ENCODE measurements at places on chromosomes 13 and 19.

GRCh38 chr19:2978772-2979171, 1.4 kb downstream of the TLE6 start:
- DNase-seq, result no peak

DNA sequence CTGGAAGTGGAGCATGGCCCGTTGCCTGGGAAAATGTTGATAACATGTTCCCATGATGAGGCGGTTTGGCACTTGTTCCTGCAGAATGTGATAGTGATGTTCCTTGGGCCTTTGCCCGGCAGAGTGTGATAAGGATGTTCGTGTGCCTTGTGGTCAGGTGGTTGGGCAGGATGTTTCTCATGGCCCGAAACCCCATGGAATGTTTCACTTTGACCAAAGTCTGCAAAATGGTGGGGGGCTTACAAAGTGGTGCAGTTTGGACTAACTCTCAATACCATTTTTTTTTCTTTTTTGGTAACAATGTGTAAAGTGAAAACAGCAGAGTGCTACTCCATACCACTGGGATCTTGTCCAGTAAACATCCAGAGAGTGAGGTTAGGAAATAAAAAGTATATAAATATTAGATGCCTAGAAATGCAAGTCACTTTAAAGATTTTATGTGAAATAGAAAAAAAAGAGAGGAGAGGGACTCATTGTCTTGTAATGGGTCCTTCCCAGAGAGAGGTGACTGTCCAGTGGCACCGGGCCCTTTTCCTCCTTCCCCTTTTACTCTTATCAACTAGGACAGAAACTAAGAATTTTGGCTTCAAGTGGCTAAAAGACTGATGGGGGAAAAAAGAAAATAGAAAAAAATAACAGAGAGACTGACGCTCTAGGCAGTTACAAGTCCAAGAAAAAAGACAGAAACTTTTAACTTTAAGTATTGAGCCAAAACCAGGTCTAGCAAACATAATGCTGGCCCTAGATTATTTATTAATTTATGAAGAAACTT, 5.7 kb downstream of the FPR3 start:
- peak; percentile 84 for DNase-seq

- DNase-seq, result peak; percentile 52
Measured at GRCh38 chr19:10412257-10412977, 7.9 kb upstream of the PDE4A start.

DNA sequence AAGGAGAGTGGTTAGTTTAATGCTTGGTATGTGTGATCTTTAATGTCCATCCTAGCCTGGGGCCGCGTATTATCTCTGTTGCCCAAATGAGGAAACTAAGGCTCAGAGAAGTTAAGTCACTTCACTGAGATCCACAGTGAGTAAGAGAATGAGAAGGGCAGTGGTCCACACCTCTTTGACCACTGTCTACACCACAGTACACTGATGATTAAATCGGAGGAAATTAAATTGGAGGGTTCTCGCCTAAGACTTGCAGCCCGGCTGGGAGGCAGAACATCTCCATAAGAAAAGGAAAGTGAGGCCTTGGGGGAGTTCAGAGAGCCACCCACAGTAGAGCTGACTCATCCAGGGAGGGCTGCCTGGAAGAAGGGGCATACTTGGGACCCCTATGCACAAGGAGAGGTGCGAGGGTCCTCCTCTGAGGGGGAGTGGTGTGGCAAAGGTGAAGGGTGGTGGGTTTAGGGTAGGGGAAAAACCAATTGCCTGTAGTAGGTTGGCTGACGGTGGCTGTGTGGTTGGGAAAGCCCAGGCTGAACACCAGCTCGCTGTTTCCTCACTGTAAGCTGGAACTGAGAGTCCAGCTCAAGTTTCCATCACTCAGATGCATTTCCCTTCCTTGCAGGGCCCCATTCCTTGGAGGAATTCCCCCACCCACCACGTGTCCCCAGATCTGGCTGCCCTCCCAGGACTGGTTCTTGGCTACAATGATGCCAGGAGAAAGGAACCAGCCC, 15.0 kb upstream of the DHRS12 start:
- no peak for DNase-seq

GRCh38 chr13:111398196-111398595, 77.8 kb downstream of the TEX29 start:
- DNase-seq, result no peak

- DNase-seq, result no peak
Measured at GRCh38 chr13:85974608-85975366, 175.6 kb upstream of the SLITRK6 start.

DNA sequence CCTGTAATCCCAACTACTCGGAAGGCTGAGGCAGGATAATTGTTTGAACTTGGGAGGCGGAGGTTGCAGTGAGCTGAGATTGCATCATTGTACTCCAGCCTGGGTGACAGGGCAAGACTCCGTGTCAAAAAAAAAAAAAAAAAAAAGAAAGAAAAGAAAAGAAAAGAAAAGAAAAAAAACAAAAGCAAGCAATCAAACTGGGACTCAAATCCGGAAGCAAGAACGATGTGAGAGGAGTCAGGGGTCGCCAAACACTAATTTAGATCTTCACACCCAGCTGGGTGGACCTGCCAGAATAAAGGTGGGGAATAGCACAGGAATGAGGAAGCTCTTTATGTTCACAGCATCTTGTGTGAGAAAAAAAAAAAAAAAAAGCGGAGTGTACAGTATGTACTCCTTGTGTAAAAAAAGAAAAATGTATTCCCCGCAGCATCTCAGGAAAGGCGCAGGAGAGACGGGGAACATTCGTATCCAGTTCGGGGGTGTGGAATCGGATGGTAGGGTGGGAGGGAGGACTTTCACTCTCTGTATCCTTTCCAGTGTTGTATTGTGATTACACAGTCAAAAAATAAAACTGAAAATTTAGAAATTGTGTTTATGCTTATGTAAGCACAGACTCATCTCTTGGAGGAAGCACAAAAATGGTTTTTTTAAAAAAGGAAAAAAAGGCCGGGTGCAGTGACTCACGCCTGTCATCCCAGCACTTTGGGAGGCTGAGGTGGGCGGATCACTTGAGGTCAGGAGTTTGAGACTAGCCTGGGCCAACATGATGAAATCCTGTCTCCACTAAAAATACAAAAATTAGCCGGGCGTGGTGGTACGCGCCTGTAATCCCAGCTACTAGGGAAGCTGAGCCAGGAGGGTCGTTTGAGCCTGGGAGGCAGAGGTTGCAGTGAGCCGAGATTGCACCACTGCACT, 7.6 kb downstream of the DNAJB1 start:
- DNase-seq, result no peak

DNA sequence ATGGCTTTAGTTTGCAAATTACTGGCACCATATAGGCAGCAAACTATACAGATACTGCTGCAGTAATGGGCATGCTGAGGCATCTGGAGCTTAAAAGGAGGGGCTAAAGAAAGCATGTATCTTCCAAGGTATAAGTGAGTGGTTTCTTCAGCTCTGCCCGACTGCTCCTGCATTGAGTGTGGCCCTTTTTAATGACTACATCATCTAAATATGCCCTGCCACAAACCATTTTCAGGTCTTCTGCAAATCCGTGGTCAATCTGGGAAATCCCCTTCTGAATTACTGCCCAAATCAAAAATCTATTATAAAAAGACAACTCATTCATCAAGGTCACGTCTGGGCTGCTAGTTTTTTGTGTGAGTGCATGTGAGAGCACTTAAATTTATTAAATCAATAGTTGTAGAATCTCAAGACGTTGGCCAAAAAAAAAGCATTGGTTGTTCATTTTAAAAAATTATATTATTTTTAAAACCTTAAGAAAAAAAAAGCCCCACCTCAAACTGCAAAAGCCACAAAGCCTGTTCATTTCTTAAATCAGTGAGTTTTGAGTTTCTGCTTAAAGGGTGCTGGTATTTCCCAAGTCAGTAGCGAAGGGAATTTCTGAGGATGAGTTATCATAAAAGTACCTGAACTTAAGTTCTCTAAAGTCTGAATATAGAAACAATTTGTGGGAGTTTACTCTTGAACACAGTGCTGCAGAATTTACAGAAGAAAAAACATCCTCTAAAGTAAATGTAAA, 16.3 kb downstream of the LCP1 start:
- no peak for DNase-seq

GRCh38 chr19:48444129-48444935, 1.5 kb upstream of the GRWD1 start:
- no peak for DNase-seq

DNA sequence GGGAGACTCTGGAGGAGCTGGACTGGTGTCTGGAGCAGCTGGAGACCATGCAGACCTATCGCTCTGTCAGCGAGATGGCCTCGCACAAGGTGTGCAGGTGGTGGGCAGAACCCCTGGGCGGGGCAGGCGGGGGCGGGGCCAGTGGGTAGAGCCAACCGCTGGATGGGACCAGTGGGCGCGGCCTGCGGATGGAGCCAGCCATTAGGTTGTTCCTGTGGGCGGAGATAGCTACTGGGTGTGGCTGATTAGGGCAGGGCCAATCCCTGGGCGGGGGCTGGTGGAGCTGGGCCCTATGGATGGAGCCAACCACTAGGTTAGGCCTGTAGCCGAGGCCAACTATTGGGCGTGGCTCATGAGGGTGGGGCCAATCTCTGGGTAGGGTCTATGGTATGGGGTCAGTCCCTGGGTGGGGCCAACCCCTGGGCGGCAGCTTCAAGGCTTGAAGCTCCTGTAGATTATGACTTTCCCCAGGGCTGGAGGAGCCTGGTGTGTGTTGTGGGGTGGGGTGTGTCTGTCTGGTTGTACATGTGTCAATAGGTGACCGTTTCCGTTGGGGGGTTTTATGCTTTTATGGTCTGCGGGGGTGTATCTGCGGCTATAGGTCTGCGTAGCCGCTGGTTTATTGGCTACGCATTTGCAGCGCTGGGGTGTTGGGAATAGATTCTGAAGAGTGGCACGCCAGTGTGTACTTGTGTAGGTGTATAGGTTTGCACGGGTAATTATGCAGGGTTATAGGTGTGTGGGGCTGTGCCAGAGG, 30.7 kb downstream of the PDE4A start:
- DNase-seq, result peak; percentile 92

- no peak for DNase-seq
Measured at GRCh38 chr13:70809588-70809987, 701.3 kb upstream of the KLHL1 start.

- no peak for DNase-seq
Measured at GRCh38 chr19:37991176-37991835, 84.3 kb downstream of the SIPA1L3 start.

DNA sequence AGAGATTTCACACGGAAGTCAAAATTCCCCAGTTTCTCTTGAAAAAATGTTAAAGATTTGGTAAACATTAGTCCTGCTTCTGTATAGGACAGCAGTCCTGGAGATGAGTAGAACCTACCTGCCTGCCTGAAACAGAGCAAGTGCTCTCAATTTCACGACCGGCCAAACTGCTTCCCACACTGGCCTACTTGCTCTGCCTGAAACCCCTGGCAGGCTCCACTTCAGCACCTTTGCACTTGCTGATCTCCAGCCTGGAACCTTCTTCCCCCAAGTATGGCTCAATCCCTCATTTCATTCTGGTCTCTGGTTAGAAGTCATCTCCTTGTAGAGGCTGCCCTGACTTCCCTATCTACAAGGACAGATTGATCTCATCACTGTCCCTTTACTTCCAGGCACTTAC, 271.4 kb downstream of the DLEU7 start:
- DNase-seq, result peak; percentile 25
